ENCODE measurements at places on chromosomes 11 and 22.

GRCh38 chr11:105823495-105824033 lies 198.5 kb downstream of the MSANTD4 start:
- no peak for DNase-seq

GRCh38 chr11:35814720-35815305 lies 129.0 kb upstream of the LDLRAD3 start:
- DNase-seq = no peak

DNA sequence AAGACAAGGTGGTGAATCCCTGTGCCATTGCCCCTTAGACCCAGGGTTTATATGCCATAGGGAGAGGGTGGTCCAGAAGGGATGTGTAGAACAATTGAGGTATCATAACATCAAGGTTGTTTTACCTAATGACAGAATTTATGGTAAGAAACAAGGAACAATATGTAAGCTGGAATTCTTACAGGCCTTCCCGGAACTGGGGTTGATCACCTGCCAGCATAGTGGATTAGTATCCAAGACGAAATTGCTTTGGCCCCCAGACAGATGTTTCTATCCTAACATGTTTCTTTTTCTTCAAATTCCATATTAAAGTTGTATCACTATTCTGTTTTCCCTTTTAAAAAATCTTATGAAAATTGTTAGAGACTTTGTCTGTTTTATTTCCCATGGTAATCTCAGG lies 343.8 kb upstream of the ANO3 start:
- DNase-seq = no peak

- DNase-seq = no peak
Measured at GRCh38 chr11:101509922-101510321, 73.9 kb downstream of the TRPC6 start.

DNA sequence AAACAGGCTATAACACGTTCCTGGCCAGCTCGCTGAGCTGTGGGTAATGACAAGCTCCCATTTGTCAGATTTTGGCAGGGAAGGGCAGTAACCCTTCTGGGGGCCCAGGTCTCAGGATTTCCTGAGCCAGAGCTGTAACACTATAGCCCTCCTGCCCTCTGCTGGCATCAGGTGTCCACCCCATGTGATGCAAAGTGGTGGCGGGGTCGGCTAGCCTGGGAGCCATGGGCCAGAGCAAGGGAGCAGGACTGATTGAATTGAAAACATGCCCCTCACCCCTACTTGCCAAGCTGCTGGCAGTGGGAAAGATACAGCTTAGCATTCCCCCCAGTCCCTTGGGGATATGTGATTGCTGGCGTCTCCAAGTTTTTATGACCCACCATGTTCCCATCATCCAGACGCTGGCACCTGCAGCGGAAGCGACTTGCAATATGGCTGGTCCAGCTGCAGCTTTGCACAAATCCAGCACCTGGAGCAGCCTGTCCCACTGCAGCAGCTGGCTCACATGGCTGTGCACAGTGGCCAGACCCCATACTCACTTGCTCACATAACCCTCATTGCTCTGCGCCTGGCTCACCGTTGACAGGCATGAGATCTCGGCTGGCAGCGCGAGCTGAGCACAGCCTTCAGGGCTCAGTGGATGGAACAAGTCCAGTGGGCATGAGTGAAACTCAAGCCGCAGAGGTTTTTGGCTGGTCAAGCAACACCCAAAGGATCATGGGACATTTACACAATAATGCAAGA lies 1147.8 kb downstream of the JRKL start:
- DNase-seq = no peak

DNA sequence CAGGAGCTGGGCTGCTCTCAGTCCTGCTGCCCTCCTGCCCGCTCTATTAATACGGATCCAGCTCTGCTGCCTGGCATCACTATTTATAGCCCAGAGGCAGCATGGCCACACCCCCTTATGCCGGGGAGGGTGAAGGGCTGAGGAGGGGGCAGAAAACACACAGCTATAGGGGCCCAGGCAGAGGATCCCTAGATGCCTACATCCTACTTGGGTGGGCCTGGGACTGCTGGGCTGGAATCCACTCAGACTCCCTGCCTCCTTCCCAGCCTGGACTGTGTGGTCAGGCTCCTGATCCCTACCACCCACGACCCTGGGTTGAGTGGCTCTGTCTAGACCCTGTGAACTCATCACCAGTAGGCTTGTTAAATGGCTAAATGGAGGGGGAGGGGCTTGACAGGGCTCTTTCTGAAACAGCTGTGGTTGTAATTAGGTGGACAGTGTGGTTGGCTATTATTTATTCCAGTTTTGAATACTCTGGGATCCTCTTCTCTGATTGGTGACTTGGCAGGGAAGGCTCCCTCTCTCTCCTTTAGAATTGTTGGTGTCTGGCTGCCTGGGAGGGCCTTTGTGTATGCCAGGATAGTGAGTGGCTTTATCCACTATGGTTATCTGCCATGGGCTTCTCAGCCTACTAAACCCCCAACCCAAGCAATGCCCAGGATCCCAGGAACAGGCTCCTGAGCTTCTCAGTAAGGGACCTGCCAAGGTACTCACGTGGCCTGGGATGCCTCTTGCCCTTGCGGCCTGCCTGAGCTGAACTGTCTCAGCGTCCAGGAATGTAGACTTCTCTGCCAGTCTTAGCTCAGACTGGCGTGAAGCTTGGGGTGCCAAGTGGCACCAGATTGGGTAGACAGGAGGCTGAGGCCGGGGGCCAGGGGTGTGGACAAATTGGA lies 15.2 kb downstream of the PHLDB1 start:
- DNase-seq = no peak

- DNase-seq = no peak
Measured at GRCh38 chr22:19766511-19767426, 6.2 kb downstream of the TBX1 start.

- DNase-seq = no peak
Measured at GRCh38 chr11:118343248-118343647, 743 bp upstream of the CD3D start.

GRCh38 chr11:5631417-5631816 lies 6.6 kb downstream of the TRIM34 start:
- DNase-seq = no peak

DNA sequence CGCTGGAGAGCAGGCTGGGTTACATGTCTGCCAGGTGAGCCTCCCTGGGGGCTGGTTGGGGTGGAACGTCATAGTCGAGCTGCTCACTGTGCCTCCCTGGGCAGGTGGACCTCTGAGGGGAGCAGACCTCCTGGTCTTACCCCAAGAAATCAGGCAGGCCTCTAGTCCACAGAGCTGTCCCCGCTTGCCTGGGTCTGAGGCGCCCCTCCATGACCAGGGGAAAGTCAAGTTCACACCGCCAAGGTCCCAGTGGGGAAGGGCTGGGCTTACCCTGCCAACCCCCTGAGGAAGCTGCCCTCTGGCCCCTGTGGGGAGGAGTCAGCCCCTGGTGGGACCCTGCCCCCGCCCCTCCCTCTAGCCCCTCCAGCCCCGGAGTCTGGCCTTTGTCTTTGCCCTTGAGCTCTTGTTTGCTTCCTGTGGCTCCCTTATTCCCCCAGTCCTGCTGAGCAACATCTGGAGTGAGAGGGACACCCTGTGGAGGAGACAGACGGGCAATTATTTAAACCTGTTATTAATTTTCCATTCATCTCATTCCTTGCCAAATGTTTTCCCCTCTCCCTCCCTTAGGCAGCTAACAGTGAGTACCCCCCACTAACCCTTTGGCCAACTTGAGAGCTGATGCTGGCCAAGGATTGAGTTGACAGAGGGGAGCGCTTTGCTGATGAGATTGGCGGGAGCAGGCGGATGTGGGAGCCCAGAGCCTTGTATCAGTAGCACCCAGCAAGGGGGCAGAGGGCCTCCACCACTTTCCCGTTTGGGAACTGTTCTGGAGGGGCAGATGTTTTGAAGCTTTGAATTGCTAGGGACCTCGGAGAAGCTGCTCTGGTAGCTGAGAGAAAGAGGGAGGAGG lies 83.4 kb downstream of the CEP164 start:
- no peak for DNase-seq

GRCh38 chr22:23787600-23787896 lies 782 bp downstream of the SMARCB1 start:
- DNase-seq = no peak

DNA sequence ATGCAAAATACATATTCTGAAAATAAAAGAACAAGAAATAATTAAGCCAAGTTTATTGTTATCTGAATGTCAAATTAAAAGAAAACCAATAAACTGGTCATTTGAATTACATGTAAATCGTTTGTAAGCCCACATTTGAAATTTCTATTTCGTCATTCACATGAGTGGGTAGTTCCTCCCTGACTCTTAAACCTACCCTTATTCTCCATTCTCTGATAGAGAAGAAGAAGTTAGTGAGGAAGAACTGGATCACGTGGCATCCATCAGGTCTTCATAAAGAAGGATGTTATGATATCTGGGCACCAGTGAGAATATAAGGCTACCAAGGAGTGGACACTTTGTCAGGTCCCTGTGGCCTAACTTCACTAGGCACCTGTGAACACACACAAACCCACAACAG lies 328.1 kb downstream of the OPCML start:
- DNase-seq = no peak

- DNase-seq = no peak
Measured at GRCh38 chr22:37758694-37759093, 49.0 kb upstream of the GCAT start.

DNA sequence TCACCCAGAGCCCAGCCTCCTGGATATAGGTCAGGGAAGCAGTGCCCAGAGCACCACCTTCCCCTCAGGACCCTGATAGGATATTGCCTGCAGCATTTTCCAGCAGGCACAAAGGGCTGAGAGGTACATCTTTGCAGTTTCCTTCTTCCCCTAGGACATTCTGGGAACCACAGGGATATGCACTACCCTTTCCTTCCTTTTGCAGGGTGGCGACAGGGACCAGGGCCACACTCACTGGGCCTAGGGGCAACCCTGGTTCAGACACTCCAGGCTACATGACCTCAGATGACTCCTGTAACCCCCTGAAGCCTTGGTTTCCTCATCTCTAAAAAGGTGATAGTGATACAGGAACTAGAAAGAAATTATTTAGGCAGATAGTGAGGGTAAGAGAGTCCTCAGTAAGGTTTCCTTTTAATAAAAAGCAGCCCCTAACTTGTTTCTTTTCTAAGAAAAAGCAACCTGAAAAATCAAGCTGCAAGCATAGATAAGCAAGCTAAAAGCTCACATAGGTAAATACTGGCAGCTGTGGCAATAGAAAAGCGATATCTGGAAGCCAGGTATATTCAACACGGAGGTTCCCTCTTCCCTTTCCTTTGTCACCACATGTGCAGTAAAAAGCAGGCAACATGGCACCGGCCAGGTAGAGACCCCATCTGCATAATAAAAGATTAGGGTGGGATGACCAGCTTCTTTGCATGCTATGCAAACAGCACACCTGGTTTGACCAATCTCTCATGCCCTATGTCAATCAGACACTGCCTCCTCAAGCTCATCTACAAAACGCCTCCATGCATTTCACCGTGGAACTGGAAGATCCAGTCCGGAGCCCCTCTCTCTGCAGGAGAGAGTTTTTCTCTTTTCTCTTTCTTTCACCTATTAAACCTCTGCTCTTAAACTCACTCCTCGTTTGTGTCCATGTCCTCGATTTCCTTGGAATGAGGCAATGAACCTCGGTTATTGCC lies 13.2 kb upstream of the MRGPRX2 start:
- DNase-seq = no peak

GRCh38 chr11:91761406-91762025 lies 463.1 kb upstream of the FAT3 start:
- DNase-seq = no peak

- DNase-seq = no peak
Measured at GRCh38 chr22:44952863-44953746, 56.7 kb downstream of the PHF21B start.

- no peak for DNase-seq
Measured at GRCh38 chr11:65185869-65186341, 4.2 kb downstream of the CAPN1 start.

DNA sequence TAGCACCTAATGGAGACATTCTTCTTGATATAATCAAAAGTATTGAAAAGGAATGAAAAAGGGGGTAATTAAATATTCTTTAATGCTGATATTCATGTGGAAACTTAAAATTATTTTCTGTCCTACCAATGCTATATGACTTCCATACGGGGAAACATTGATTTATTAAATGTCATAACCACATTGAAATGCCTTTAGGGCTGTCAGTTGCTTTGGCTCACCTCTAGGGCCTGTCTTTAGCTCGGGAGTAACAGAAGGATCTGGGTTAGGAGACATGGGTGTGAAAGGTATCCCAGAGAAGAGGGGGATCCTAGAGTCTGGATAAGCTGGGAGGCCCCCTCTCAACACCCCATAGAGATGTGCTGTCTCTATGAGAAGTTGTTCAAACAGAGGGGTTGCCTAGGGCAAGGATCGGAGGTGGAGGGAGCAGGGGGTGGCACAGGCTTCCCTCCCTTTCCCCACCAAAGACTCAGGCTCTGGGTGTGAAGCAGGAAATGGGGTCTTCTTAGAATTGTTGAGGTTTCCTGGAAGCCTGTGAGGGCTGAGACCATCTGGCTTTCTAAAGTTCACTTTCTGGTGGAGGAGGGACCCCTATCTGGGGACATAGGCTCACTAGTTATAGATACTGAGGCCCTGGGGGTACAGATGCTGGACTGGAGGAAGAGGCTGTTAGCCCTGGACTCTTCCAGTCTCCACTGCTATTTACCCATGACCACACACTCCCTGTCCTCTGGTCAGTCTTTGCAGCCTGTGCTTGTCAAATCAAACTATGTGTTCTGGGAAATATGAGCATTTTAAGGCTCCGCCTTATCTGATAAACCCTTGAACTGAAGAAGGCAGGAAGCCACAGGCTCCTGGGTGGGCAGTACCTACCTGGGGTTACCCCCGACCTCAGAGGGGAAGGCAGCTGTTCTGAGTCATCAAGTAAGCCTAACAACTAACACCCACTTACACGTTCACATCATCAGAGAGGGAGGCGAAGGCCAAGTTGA lies 55.8 kb upstream of the RRAS2 start:
- no peak for DNase-seq

- DNase-seq = no peak
Measured at GRCh38 chr11:103591554-103591953, 444.9 kb upstream of the DDI1 start.

DNA sequence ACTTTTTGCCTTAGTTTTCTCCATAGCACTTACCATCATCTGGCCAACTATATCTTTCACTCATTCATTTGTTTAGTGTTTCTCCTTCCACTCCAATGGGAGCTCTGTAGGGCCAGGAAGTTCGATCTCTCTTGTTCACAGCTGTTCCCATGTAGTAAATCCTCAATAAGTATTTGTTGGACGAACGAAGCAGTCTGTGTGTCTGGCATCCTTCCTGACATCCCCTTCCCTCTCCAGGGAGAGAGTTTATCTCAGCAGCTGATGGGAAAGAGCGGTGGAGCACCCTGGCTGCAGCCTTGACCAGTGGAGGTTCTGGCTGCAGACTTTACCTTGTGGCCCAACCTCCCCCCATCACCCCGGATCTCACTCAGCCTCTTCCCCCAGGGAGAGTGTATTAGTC lies 141.7 kb downstream of the CHST1 start:
- DNase-seq = no peak

DNA sequence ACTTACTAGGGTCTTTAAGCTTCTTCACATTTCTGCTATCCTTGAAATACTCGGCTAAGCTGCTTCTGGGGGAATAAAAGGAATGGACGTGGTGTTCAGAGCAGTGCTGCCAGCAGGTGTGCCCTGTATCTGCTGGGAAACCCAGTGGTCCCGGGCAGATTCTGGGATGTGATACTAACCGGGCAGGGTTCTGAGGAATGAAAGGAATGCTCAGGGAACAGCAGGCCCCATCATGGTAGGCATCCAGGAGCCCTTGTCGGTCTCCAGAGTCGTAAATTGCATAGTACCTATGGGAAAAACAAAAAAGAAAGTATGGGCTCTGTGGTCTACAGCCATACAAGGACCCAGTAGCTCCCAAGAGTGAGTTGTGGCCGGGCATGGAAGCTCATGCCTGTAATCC lies 4.5 kb upstream of the TMEM223 start:
- no peak for DNase-seq

GRCh38 chr11:119538753-119539152 lies 115.8 kb upstream of the THY1 start:
- DNase-seq = no peak

- DNase-seq = no peak
Measured at GRCh38 chr11:14861680-14862079, 30.4 kb downstream of the CYP2R1 start.
